ENCODE measurements at places on chromosomes 5 and 9. TPM values are rescaled to one million over a fixed set of nuclear protein-coding genes. Genes with fewer than 3 reads are reported as not detected.

DNA sequence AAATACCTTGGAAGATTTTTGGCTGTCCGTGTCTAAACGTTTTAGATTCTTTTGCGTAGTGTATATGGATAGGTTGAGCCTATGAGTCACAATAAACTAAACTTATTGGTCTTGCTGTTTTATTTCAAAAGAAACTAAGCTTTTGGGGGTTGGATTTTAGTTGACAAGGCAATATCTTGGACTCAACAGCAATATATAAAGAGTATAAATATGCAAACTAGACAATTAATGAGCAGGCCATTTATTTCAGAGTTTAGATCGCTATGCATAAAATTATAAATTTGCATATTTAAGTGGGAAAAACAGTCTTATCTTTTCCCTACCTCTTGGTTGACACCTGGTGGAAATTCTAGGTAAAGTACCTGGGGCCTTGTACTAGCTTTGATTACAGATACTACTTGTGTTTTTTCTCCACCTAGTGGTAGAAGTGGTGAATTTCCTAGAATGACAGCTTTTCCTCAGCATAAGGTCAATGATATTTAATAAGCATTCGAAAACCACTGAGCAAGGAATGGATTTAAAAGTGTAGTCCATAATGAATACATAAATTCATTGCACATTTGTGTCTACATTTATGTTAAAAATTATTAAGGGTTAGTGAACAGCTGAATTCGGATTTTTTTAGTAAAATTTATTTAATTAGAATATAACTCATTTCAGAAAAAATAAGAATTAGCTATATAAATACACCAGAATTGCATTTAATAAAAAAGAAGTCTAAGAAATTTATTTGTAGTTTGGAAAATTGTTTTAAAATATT, 1.7 kb upstream of the ARRDC3 start:
- peak; percentile 87 for DNase-seq

DNA sequence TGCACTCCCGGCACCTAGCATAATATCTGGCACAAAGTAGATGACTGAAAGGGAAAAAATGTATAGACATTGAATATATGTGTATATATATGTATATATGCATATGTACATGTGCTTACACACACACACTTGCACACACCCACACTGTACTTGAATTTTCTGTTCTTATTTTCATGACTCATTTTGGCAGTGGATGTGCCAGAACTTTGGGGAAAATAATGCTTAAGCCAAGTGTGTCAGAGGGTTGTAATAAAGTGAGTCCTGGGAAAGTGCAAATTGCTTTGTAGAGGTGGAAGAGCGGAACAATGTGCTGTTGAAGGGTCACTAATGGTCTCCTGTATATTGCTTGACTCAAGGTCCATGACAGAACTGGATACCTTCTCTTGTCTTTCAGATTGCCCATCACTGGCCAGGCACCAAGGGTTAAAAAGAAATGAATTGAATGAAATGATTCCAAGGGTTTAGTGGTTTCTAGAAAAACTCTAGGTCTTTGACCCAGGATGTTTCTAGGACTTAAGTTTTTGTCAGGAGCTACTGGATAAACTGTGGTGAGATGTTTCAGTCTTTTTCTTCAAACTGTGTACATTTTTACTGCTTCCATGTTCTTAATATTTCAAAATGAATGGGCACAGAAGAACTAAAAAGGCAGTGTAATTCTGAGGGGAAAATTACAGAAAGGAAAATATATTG, 129.9 kb upstream of the MOCS2 start:
- no peak for DNase-seq

DNA sequence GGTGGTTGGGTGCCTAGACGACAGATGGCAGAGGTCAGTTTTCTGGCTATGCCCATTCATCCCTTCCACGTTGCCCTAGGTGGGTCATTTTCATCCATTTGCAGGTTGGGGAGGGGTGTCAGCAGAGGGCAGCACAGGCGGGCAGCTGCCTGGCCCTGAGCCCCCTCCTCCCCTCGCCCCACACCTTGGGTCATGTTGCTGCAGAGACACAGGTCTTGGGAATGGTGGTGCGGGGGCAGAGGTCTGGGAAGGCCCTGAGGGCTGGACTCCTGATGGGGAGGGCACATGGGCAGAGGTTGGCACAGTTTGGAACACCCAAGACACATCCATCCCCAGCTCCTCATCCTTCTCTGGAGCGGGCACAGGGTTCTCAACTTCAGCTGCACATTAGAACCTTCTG, 103.2 kb upstream of the LMX1B start:
- DNase-seq = no peak

The ARL10 gene
- polyA plus RNA-seq = 12.2 TPM

GRCh38 chr5:172951371-172952033, 7.7 kb upstream of the RPL26L1 start:
- no peak for DNase-seq

The PAPPA gene
- 0.49 TPM for polyA plus RNA-seq

GRCh38 chr5:10077791-10078545, 171.7 kb downstream of the ATPSCKMT start:
- DNase-seq = peak; percentile 28

- no peak for DNase-seq
Measured at GRCh38 chr9:105291938-105292337, 47.5 kb downstream of the SLC44A1 start.

GRCh38 chr9:7520396-7520795, 279.2 kb downstream of the DMAC1 start:
- no peak for DNase-seq

- DNase-seq = no peak
Measured at GRCh38 chr9:124272118-124272517, 14.4 kb downstream of the NEK6 start.

DNA sequence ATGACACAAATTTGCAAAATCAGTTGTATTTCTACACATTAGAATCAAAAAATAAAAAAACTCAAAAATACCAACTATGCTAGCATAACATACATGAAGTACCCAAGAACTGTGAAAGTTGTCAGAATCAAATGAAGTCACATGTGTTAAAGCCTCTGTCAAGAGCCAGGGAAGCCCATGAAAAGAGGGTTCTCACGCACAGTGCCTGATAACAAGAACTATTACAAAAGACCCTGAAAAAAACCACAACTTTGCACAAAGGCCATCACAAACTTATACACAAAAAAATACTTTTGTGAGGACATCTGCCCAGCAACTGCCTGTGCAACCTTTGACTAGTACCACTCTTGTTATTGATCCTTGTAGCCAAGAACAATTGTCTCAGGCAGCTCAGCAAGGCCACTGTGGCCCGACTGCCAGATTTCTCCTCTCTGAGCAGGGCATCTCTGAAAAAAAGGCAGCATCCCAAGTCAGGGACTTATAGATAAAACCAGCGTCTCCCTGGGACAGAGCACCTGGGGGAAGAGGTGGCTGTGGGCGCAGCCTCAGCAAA, 28.9 kb upstream of the HNRNPA0 start:
- DNase-seq = no peak

DNA sequence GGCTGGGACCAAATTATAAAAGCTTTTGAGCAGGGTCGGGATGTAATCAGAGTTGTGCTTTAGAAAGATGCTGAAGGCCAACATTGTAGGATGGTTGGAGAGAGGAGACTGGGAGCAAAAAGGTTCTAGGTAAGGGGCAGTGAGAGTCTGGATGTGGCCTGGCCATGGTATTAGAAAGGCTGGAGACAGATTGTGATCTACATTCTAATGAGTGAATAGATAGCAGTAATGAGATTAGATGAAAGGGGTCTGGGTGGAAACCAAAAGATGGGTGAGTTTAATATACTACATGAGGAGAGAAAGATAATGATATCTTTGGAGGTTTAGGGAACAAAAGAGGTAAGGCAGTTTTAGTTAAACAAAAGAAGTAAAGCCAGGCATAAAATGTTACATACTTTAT, 88.8 kb upstream of the SH3GL2 start:
- DNase-seq = no peak

DNA sequence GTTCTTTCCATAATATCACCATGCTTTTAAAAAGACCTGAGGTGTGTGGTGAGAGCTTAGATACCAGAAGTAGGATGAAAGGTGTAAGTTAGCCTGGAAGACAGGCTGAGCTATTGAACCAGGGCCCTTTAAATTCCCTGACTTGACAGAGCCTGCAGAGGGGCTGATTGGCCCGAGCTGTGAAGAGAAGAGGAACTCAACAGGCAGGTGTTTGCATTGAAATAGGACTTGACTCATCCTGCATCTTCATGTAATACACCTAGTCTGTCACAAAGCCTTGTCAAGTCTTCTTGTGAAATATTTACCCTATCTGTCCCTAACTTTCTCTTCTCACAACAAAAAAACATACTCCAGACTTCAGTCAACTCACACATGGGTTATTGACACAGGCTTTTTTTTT, 16.6 kb upstream of the ANP32B start:
- no peak for DNase-seq

The BARHL1 gene
- polyA plus RNA-seq = not detected

GRCh38 chr9:134391319-134392231, 65.3 kb downstream of the RXRA start:
- DNase-seq = no peak

DNA sequence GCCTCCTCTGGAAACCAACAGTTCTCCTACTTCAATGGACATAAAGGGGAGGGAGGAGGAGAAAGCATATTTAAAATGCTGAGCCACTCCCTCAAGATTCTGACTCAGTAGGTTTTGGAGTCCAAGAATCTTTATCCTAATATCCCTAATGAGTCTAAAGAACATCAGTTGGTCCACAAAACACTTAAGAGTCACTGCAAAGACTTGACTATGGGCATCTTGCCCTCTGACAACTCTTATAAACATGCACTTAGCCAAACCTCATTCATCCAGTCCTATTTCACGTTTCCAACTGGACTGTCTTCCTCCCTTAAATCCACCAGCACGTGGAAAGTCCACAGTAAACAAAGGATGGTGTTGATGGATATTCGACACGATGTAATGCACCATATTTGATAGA, 172.5 kb downstream of the FAM114A2 start:
- no peak for DNase-seq

GRCh38 chr9:69867081-69867814, 46.6 kb downstream of the CFAP95 start:
- no peak for DNase-seq

- no peak for DNase-seq
Measured at GRCh38 chr5:150298701-150299451, 3.8 kb downstream of the ARSI start.

The THBS4 gene
- 198 TPM for polyA plus RNA-seq

The FBP1 gene
- polyA plus RNA-seq = 0.53 TPM

The LHX3 gene
- polyA plus RNA-seq = not detected

The IL9 gene
- not detected for polyA plus RNA-seq

DNA sequence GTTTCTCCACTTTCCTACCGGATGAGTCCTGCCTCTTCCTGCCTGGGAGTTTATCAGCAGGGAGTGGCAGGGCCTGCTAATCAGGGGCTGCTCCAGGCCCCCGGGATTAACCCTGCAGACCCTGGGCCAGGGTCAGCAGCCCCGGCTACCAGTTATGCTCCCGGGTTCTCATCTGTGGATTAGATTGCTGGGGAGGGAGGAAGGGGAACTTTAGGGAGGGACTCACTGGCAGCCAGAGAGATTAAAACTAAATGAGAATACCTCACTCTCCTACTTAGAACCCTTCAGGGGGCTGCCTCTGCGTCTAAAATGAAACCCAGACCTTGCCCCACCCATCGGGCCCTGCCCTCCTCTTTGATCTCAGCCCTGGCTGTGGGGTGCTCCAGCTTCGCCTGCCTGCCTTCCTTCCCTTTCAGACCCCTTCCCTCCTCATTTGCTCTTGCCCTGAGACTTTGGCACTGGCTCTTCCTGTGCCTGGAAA, 130.5 kb upstream of the HAND1 start:
- no peak for DNase-seq

DNA sequence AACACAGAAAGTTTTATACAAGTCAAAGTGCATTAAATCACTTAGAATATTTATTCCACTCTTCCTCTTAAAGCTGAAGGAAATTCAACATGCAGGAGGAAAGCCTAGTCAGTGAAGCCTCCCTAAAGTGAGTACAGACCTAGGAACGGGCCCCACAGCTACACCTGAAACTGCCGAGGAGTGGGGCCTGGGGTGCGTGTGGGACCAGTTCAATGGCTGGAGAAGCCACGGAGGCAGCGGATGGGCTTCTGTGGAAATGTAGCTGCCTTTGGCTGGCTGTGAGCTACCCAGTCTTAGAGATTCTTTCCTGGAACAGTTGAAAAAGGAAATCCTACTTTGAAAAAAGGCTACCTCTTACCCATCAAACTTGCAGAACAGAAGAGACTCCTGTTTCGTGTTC, 16.6 kb downstream of the ARPC5L start:
- no peak for DNase-seq

DNA sequence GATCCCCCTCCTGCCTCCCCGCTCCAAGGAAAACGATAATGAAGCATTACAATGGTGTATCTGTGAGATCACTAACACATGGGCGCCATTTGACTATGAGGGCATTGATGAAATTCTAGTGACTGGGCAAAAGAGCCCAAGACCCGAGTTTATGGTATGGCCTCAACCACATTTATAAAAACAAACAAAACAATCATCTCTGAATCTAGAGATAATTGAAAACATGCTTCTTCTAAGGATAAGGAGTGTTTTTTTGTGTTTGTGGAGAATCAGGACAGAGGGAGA, 100.9 kb upstream of the SEMA6A start:
- DNase-seq = no peak

DNA sequence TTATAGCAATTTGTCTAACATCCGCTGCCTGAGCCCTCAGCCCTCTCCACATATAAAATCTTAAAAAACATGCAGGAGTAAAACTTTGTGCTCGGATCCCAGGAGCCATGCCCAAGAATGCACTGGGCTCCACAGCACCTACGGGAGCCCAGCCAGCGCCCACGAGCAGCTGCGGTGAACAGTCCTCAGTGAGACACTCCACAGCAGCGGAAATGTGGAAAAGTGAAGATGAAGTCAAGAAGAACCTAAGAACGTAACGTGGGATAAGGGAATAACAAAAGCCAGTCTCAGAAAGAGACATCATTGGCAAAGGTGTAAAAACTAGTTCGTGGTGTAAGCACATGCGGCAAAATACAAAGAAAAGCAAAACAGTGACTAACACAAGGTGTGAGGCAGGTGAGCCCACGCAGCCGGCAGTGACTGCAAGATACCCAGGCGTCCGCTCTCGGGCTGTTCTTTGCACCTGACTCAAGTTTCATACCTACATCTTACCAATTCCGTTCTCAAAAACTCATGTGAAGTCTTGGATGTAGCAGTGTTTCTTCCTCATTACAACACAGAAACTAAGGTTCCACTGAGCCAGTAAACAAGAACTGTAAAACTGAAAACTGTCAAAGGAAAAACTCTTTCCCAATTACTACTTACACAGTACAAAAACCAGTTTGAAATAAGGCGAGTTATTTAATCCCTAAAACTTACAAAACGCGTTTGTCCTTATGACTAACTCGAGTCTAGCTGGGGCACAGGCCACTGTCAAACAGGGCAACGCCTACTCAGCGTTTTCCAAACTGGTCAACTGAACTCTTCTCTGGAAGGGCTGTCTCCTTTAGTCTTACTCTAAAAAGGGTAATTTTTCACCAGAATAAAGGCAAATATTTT, 1.7 kb downstream of the CAMSAP1 start:
- no peak for DNase-seq

- DNase-seq = no peak
Measured at GRCh38 chr5:128099944-128100343, 16.4 kb downstream of the SLC12A2 start.

GRCh38 chr9:33042473-33042872, 17.4 kb downstream of the DNAJA1 start:
- no peak for DNase-seq

The STKLD1 gene
- 2.2 TPM for polyA plus RNA-seq
